COLO829 (cell line): ENCODE measurements at places on chromosomes 2 and 18.

DNA sequence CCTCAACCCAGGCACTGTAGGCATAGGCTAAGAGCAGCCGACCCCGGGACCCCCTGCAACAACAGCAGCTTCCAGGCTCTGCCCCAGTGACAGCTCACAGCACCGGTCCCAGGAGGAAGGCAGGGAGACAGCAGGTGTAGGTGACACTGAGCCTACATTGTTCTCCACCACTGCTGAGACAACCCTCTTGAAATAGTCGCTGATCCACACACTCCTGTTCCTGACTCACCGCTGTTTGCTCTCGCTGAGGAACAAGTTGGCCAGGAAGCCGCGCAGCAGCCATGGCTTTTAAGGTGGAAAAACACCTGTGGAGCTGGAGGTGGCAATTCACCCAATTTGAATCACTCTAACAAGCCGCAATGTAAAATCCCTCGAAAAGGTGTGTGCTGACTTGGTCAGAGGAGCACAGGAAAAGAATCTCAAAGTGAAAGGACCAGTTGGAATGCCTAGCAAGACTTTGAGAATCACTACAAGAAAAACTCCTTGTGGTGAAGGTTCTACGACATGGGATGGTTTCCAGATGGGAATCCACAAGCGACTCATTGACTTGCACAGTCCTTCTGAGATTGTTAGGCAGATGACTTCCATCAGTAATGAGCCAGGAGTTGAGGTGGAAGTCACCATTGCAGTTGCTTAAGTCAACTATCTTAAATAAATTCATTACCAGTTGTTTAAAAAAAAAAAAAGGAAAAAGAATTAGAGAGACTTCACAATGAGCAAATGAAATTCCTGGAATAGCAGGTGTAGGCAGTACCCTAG, 167.5 kb downstream of the ARL4C start:
- DNase-seq = no peak

GRCh38 chr2:28161466-28161865, 231.2 kb upstream of the FOSL2 start:
- DNase-seq = no peak

DNA sequence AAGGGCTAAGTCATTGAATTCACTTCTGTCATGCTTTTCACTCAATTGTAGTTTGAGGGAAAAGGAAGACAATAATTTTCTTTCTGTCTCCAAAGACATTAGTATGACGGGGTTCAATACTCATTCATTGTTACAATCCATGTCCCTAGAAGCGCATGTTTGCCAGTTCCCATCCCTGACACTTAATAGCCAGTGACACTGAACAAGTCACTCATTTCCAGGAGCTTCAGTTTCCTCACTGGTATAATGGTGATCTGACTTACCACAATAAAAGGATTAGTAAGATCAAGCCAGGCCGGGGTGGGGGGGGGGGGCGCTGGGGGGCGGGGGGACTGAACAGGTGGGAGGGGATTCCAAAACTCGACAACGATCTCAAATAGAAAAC, 144.8 kb upstream of the MAP3K20 start:
- no peak for DNase-seq

DNA sequence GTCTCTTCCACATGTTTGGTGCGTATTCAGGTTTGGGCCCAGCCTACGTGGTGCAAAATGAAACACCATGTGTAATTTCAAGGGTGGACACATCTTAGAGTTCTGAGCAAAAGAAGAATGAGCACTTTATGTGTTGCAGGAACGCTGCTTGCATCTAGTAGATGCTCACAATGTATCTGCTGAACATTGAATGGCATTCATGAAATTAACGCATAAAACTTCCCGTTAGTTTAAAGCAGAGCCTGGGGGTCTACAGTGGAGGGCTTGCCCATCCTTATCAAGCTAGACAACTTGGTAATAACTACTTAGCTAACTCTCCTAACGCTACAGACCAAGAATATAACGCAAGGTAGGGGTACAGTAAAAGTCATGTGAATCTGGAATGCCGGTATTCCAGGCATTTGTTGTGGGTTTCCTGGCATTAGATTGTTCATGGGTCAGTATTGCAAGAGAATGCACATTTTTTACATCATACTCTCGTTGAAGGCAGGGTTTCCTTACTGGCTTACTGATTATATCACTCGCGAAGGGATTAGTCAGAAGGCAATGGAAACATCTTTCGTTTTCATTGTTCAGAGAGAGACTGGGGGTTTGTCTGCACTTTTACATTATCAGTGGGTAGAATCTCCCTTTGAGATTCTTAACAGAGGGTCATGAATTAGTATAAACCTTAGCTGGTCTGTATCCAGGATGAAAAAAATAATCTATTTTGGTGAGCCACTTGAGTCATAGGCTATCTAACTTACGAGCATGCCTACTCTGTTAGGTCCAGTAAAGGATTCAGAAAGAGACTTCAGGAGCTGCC, 229.5 kb upstream of the EPAS1 start:
- no peak for DNase-seq

DNA sequence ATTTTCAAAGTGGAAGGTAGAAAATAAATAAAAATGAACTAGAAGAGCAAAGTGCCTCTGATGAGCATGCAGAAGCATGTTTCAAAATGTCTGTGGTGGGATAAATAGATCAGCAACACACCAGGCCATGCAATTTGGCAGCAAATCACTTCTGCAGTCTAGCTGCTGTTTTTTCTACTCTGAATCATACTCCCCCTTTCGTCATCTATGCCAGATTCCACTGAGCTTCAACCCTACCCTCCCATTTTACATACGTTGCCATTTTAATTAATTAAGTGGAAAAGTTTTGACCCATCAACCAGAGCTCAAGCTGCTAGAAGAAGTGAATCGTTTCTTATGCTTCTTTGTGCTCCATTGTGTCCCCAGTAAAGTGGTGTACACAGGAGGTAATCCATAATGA, 79.3 kb downstream of the NRXN1 start:
- no peak for DNase-seq

- DNase-seq = no peak
Measured at GRCh38 chr2:12180031-12180430, 433.6 kb downstream of the LPIN1 start.

DNA sequence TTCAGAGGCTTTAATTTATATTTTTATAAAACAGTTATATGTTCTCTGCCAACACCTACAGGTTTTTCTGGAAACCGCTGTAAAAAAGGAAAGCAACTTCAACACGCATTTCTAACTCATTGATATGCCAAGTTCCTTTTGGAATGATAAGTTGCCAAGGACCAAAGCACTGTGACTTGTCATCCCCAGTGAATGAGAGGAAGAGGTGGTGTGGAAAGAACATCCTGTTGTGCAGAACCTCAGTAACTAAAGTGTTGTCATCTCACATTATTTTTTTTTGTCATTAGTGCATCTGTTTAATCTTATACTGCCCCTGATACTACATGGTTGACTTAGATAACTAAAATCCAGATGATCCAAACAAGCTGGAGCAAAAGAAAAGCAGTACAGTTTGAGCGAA, 96.0 kb upstream of the NEUROD1 start:
- no peak for DNase-seq

GRCh38 chr2:56729212-56729611, 545.4 kb downstream of the CCDC85A start:
- DNase-seq = no peak

DNA sequence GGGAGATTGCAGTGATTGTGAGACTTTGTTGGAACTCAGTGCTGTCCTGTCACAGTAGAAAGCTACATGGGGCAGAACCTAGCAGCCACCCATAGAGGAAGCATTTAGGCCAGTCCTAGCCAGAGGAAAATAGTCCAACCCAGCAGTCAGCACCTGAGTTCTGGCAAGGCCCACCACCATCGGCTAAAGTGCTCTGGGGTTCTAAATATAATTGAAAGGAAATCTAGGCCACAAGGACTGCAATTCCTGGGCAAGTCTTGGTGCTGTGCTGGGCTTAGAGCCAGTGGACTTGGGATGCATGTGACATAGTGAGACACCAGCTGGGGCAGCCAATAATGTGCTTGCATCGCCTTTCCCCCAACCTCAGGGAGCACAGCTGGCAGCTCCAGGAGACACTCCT, 28.9 kb upstream of the ACTR2 start:
- no peak for DNase-seq

DNA sequence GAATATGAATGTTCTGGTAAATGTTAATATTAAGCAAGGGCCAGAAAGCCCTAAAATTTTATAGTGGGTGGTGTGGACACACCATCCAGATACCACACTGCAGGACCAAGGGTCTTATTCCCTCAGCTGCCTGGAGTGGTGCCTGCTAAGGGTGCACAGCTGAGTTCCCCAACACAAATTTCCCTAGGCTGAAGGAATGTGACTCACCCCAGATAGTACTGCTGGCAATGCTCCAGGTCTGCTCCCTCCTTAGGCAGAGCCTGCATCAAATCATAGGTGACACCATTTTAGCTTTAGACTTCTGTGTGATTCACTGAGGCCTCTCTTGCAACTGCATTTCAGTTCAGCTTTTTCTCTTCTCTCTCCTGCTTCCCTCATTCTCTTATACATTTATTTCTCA, 321.1 kb downstream of the SATB2 start:
- no peak for DNase-seq

DNA sequence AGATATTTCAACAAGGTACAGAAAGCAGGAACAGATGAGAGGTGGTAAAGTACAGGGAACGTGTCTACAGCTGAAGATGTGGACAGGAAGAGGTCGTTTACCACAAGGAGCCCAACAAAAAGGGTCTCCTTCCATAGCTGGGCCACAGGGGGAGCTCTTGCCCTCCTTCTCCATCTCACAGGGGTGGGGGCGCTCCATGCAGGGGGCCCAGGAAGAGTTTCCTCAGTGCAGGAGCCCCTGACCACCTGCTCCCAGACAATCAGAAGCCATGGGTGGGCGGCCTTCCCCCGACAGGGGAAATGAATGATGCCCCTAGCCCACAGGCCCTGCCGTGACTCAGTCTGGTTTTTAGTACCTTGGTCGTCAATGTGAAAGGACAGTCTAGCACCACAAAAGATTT, 163.6 kb upstream of the ZNF516 start:
- DNase-seq = no peak

- no peak for DNase-seq
Measured at GRCh38 chr2:195532628-195533271, 124.3 kb upstream of the SLC39A10 start.

DNA sequence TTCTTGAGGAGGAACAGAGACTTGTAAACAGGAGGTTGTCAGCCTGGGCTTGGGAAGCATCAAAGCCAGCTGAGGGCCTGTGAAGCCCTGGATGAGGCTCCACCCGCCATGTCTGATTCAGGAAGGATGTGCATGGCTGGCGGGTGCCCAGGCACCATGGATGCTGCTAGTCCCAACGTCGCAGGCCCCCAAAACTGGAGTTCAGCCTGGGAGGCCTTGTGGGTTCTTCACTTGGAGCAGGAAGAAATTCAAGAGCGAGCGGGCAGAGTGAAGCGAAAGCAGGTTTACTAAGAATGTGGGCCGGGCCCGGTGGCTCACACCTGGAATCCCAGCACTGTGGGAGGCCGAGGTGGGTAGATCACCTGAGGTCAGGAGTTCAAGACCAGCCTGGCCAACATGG, 12.1 kb upstream of the PXDN start:
- DNase-seq = no peak

- no peak for DNase-seq
Measured at GRCh38 chr18:39421276-39421675, 1855.7 kb upstream of the CELF4 start.

- DNase-seq = peak; percentile 20
Measured at GRCh38 chr2:218074031-218074430, 5.0 kb downstream of the RUFY4 start.

DNA sequence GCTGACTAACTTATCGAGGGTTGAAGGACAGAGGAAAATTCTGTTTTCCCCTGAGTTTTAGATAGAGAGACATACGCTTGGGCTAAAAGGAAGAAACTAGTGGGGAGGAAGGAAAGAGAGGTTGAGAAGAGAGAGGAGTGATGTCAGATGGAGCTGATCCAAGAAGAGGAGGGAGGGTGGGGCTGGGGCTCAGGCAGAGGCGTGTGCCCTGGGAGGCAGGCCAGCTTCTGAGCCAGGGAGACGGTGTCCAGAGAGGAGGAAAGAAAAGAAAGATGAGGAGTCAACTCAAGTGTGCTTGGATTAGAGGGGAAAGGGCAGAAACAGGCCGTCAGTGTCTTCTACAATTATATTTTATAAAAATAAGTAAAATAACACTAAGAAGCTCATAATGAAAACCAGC, 56.2 kb downstream of the EMILIN2 start:
- DNase-seq = no peak

- no peak for DNase-seq
Measured at GRCh38 chr18:24372279-24372872, 25.2 kb downstream of the OSBPL1A start.

DNA sequence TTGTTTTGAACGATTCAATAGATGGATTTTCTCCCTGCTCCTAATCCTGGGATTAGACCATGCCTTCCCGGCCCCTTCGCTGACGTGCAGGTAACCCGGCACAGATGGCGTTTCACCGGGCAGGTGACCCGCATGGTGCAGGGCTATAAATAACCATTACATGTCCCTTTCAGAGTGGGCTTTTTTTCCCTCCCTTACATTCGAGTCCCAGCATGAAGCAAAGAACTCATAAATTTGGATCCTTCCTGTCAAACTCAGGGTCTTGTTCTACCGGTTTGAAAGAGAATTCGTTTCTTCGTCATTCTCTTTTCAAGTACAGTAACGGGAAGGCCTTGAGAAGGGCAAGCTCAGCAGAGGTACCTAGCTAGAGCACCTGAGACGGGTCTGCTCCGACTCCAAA, 46.1 kb downstream of the EDAR start:
- DNase-seq = no peak

- peak; percentile 46 for DNase-seq
Measured at GRCh38 chr18:10354241-10354811, 100.1 kb upstream of the APCDD1 start.

DNA sequence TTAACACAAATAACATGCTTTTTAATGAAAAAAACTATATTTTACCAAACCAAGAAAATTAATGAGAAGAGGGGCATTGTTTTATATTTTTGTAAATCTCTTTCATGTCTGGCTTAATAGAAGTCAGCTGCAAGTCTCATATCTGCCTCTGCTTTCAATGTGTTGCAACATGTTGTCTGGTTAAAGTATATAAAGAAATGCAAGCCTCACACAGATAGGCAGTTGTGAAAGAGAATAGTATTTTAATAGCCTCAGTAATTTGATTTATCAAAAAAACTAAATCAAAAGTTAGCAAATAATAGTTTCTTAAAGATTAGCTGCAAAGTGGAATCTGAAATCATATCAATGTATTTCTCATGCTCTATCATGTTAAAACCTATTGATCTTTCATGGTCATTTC, 52.9 kb upstream of the NCOA1 start:
- no peak for DNase-seq

- no peak for DNase-seq
Measured at GRCh38 chr2:43736637-43737036, 37.2 kb upstream of the DYNC2LI1 start.

DNA sequence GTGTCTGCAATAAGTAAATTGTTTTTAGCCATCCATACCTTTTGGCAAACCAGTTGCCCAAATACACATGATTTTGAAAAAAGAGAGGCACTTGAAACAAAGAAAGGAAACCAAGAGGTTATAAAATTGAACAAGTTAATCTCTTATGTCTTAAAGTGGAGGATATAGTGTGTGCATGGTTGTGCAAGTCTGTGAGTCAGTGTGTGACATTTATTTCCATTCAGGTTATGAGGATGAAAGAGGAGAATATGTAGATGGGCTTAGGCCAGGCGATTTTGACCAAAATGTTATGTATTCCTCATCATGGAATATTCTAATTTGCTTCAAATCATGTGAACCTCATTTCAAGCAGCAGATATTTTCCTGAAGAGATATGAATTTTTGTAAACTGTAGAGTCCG, 123.3 kb downstream of the SETBP1 start:
- no peak for DNase-seq
